ENCODE measurements at places on chromosomes 7 and 10.

- DNase-seq, result peak; percentile 49
Observed at GRCh38 chr7:39451901-39452300, 114.3 kb upstream of the YAE1 start.

DNA sequence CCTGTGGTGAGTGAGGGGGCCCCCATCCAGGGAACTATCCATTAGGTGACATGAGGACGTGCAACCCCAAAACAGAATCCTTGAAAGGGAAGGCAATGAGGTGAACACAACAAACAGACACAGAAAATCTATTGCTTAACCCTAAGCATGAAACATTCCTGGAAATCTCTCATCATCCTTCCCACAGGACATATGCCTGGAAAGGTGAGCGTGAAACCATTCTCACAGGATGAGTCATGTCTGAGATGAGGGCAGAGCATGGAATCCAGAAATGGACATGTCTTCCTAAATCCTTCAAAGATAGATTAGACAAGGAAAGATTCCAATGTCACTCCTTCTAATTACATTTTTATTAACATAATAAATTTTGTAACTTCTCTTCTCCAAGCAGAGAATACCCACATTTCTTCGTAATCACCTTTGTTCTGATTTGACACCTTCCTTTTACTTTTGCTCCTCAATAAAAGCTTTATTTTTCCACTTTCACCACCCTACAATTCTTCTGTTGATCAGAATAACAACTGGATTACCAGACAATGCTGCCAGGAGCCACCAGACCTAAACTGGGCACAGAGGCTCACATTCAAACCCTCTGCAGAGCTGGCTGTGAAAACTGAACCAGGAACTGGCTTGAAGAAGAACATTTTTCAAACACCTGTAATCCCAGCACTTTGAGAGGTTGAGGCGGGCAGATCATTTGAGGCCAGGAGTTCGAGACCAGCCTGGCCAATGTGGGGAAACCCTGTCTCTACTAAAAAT lies 67.2 kb downstream of the COBL start:
- no peak for DNase-seq

DNA sequence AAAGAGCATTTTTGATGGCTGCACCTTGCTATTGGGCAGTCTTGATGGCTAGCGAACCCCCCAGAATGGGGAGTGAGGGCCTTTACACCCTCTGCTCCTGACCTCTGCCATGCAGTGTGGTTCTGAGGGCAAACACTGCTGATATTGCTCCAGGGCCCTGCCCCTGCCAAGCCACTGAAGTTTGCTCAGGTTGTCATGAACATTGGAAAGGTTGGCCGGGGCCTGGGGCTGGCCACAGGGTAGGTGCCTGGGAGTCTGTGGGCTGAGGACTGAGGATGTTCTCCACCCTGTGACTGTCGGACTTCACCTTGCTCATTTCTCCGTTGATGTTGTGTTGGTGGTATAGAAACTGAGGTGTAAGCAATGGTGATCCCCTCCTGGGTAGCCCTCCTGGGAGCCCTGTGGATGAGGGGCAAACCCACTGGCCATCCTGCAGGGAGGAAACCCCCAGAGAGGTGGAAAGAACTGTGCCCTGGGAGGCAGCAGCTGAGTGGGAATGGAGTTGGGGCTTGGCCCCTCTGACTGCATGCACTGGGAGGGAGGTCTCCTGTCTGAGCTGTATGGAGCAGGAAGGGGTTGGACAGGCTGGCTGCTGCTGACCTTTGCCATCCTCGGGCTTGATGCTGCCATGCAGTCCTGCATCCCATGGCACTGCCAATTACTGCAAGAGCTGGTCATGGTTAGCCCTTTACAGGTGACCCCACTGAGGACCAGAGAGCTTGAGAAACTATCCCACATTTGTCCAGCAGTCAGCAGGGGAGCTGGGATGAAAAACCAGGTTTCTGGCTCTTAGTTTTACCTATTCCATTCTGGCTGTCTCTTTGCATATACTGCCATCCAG lies 77.1 kb downstream of the SH2D4B start:
- DNase-seq, result no peak

DNA sequence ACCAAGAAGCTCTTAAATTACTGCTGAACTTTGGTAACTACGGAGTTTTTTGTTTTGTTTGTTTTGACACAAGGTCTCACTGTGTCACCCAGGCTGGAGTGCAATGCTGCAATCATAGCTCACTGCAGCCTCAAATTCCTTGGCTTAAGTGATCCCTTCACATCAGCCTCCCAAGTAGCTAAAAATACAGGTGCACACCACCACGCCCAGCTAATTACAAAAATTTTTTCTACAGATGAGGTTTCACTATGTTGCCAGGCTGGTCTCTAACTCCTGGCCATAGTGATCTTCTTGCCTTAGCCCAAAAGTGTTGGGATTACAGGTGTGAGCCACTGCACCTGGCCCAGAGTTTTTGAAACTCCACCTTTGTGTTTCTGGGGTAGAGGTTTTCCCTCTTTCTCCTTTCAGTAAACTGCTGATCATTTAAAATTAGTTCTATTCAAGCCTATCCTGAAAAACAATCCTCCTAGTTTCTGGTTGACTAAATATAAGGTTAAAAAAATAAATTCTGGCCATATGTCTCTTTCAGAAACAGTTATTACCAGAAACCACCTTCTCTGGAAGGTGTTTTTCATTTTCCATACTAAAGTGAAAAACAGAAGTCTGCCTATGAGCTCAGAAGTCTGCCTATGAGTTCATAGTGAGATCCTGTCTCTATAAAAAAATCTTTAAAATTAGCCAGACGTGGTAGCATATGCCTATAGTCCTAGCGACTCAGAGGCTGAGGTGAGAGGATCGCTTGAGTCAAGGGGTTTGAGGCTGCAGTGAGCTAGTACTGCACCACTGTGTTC lies 63.9 kb downstream of the VOPP1 start:
- no peak for DNase-seq

DNA sequence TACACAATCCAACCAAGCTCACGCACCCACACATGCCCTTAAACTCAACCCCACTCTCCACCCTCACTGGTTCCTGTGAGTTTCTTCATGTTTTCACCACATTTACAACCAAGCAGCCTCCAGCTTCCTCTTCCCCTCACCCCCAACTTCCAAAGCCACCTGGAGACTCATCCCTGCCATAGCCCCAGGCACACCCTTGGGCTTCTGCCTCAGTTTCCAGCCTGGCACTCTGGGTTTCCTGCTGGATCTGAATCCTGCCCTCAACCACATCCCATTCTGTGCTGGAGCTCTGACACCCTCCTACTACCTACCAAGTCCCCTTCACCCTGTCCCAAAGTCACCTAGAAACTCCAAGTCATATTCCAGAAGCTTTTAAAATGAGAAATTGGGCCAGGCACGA lies 29.4 kb downstream of the CCDC3 start:
- DNase-seq, result no peak

- no peak for DNase-seq
Observed at GRCh38 chr10:24251547-24251946, 42.6 kb downstream of the KIAA1217 start.

DNA sequence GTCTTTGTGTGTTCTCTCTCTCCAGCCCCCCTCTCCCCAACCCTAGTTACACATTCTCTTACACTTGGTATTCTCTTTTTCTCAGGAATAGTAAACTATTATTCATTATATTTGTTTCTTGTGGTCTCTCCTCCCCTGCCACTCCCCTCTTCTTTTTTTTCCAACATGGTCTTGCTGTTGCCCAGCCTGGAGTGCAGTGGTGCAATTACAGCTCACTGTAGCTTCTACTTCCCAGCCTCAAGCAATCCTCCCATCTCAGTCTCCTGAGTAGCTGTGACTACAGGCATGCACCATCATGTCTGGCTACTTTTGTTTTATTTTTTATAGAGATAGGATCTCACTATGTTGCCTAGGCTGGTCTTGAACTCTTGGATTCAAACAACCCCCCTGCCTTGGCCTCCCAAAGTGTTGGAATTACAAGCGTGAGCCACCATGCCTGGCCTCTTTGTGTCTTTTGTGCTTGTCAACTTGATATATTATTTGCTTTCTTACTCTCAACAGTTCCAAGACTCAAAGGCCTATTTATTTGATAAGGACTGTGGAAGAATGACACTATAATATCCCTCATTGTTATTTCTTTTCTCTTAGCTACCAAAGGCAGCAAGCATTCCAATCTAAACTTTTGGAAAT lies 66.9 kb downstream of the MLLT10 start:
- no peak for DNase-seq

DNA sequence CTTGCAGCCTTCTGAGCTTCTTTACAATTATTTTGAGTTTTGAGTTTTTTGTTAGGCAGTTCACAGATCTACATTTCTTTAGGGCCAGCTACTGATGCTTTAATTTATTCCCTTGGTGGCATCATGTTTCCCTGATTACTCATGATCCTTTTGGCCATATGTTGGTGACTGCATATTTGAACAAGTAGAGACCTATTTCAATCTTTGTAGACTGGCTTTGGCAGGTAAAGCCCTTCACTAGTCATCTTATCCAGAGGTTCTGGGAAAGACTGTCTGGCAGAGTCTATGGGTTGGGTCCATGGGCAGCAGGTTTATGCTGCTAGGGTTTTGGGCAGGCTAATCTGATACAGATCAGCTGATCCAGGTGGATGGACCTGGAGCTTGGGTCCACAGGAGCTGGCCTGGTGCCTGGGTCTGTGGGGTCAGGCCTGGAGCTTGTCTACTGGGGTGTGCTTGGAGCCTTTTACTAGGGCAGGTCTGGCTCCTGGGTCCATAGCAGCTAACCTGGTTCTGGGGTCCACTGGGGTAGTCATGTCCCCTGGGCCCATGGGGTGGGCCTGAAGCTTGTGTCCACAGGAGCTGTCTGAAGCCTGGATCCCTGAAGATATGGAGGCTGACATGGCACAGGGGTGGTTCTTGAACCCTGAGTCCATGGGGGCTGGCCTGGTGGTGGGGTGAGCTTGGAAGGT lies 72.7 kb downstream of the GPR85 start:
- DNase-seq, result no peak

DNA sequence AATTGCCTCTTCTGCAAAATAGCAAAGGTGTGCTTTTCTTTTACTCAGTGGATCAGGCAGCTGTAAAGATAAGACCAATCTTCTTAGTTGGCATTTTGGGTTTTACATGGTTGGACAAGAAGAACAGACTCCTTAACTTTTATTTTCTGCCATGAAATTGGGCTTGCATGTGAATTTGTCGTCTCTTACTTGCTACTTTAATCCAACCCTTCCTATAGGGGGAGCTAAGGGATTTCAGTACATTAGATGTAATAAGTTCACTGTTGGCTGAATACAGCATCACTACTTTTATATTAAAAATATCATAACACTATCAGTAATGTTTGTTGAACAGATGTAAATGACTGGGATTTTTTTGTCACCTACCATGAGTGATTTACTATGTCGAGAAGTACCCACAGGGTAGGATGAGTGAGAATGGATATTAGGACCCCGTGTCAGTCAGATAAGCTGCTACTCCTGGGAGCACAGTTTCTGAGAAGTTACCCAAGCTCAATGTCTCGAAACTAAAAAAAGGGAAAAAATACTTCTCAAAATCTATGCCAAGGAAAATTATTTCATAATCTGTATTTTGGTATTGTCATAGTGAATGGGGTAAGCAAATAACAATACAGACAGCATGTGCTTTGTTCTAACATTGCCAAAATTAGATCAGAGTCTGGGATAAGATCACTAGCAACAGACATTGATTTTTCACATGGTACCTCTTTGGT lies 127.4 kb upstream of the AGR3 start:
- DNase-seq, result no peak

GRCh38 chr10:60901561-60902235 lies 42.3 kb downstream of the RHOBTB1 start:
- DNase-seq, result no peak

GRCh38 chr10:112917681-112918080 lies 32.4 kb upstream of the TCF7L2 start:
- DNase-seq, result no peak

- no peak for DNase-seq
Observed at GRCh38 chr7:776992-777727, 50.1 kb upstream of the PRKAR1B start.

DNA sequence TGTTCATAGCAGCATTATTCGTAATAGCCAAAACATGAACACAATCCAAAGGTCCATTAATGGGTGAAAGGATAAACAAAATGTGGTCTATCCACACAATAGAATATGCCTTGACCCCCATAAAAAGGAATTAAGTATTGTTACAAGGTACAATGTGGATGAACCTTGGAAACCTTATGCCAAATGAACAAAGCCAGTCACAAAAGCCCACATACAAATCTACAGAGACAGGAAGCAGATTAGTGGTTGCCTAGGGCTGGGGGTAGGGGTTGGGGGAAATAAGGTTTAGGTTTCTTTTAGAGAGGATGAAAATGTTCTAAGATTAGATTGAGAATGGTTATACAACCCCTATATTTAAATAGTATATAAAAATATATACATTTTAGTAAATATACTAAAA lies 34.8 kb downstream of the PIP4K2A start:
- DNase-seq, result no peak

DNA sequence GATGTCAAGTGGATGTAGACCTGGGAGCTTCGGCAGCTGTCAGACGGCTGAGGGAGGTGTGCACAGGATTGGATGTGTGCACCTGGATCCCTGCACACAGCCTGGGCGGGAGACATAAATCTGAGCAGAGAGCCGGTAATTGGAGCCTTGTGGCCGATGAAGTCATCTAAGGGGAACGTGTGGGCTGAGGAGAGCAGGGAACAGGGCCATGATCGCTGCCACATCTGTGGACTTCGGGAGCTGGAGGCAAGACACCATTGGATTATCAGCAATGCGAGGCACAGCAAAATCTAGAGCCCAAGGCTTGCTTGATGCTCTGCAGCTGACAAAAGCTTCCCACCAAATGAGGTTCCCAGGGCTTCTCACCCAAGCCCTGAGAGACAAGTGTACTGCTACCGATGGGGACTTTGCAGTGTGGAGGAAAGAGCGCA lies 147.7 kb downstream of the PTPN20 start:
- no peak for DNase-seq

- DNase-seq, result no peak
Observed at GRCh38 chr10:59037018-59037389, 139.4 kb upstream of the PHYHIPL start.

- no peak for DNase-seq
Observed at GRCh38 chr7:101677797-101678479, 48.8 kb upstream of the MYL10 start.

DNA sequence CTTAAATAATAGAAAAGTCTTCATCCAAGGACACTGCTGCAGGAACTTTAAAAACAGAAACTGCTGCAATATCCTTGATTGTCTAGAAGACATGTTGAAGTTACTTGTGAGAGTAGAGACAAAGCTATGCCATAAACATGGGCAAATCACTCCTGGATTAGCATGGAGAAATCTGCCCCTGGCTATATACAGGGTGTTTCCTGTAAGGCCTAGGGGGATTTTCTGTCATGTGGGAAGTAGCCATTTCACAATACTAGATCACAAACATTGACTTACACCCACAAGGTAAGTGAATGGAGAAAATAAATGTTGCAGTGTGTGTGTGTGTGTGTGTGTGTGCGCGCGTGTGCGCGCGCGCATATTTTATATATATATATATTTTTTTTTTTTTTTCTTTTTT lies 35.2 kb upstream of the PDK4 start:
- no peak for DNase-seq

DNA sequence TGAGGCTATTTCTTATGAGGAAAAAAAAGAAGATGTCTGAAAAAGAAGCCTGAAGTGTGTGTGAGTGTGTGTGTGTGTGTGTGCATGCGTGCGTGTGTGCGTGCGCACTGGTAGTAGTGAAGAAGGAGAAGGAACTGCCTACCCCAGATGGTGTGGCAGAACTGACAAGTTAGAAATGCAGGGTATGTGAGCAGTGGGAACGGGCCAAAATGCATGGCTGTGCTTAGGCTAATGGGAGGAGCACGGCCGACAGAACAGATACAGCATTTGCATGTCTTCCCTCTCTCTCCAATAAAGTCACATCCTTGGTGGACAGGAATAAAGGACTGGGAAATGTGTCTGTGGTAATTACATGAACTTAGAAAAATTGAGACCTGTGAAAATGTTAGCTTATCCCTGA lies 94.3 kb downstream of the IDE start:
- no peak for DNase-seq

Measured in DMS79 treated with DMSO at 0.1 percent for 48 hours (cell line).